ENCODE measurements at places on chromosomes 12 and 14.

DNA sequence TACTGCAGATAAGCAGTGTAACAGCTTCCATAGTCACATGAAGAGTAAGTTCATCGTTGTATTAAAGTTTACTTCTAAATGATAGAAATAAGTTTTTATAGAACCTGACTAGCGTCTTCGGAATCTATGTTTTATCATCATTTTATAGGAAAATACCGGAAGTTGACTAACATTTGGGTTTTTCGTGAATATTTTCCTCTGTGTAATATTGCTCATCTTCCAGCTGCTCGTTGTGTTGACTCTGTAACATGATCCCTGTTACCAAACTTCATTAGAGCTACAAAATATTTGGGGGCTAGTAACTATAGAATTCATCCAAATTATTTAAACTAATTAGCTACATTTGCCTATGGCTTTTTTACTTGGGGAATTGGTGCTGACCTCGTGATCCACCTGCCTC, 37.2 kb downstream of the DDX51 start:
- DNase-seq: no peak

GRCh38 chr14:31487886-31488285, at the start of gene GPR33:
TSS of gene GPR33 (minus strand) at chr14:31488039. CDS start at chr14:31483965, 4,074 bp downstream.
- no peak for DNase-seq

DNA sequence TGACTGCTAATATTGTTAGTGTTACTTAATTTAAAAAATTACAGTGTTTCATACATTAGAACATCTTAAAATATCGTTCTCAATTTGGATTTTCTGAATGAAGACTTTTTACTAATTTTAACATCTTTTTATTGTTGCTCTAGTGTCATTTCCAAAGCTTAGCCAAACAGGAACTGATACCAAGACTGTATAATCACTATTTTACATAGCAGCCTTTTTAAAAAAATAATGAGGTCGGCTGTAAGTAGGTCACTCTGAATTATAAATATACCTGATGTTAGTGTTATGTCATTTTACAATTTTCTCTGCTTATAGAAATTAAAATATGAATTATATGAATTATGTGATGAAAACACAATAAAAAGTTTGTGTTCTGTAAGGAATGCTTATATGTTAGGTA, 321.5 kb downstream of the TMEM117 start:
- DNase-seq: no peak

DNA sequence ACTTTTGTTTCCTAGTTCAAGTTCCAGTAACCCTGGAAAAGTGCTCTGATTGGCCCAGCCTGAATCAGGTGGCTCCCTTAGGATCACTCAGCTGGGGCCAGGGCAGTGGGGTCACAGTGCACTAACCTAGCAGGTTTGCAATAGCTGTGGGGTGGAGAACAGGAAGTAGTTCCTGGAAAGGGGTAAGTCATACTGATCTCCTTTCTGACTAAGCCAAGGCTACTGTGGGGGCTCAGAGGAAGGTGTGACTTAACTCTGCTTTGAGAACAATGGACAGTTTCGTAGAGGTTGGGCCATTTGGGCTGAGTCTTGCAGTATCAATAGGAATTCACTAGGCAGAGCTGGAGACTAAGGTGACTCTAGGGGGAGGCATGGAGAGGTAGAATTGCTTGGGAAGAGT, 89.4 kb downstream of the KIF26A start:
- DNase-seq: no peak

GRCh38 chr12:52285172-52285745, 6.1 kb downstream of the KRT81 start:
- no peak for DNase-seq

DNA sequence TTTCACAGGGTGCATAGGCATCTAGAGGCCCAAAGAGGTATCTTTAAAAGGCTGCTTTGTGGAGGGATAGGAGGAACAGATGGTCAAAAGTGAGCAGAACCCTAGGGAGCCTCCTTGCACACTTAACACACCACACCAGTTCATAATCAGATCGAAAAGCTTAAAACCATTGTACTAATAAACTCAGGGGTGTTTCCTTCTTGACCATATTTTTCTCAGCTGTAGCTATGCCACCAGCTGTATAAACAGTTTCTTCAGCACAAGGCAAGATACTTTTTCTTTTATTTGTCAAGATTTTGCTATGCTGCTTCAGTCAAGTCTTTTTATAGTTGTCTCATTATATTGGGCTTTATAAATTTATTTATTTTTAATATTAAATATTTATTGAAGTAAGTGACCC, 88.7 kb downstream of the RIC8B start:
- no peak for DNase-seq

GRCh38 chr14:23006188-23006534, 3.8 kb downstream of the C14orf93 start:
- no peak for DNase-seq

DNA sequence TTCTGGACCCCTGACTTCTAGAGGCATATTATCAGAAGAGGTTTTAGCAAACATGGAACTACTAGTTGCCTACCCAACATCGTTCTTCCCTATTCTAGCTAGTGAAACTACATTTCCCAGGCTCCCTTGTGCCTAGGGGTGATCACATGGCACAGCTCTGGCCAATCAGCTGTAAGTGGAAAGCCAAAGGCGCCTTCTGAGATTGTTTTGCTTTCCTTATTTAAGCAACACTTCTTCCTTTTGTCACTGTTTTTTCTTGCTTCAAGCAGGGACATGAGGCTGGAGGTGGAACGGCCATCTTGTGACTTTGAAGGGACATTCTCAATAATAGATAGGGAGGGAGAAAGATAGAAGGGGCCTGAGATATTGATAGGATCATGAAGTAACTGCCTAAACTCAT, 136.7 kb downstream of the ZNF664 start:
- peak; percentile 14 for DNase-seq

DNA sequence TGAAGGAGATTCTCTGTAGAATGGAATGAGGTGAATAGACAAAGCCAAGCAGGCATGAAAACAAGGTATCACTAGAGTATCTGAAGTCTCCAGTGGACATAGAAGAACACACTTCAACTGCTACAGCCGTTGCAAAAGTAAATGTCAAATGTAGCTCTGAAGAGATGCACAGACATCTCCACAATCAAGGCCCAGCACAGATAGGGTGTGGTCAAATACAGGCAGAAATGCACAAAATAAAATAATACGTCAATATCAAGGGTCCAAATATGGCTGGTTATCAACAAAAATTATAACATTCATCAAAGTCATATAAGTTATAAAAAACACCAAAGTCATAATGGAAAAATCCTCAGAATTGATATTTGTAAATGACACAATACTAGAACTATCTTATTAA, 1107.3 kb downstream of the TMEM121 start:
- DNase-seq: no peak

DNA sequence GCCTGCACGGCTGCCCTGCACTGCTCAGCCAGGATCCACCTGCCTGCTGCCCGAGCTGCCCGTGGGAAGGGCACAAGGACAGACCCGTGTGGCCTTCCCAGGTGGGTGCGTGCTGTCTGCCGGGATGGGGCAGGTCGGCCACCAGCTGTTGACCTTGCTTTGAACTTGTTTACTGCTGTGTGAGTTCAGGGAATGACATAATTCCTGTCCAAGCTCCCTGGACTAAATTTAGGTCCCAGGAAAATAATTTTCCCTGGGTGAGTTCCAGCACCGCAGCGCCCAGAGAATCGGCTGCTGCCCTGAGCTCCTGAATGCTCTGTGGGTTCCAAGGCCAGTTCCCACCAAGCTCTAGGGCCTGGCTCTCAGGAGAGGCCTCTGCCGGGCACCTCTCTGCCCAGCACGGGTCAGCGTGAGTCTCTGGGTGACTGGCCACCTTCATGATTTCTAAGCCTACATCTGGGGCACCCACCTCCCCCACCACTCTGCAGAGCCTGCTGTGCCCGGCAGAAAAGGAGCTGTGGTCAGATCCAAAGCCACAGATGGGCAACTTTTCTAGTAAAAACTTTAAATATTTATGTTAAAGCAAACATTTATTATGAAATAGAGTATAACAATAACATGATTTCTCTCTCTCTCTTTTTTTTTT, 27.2 kb upstream of the MLXIP start:
- no peak for DNase-seq

DNA sequence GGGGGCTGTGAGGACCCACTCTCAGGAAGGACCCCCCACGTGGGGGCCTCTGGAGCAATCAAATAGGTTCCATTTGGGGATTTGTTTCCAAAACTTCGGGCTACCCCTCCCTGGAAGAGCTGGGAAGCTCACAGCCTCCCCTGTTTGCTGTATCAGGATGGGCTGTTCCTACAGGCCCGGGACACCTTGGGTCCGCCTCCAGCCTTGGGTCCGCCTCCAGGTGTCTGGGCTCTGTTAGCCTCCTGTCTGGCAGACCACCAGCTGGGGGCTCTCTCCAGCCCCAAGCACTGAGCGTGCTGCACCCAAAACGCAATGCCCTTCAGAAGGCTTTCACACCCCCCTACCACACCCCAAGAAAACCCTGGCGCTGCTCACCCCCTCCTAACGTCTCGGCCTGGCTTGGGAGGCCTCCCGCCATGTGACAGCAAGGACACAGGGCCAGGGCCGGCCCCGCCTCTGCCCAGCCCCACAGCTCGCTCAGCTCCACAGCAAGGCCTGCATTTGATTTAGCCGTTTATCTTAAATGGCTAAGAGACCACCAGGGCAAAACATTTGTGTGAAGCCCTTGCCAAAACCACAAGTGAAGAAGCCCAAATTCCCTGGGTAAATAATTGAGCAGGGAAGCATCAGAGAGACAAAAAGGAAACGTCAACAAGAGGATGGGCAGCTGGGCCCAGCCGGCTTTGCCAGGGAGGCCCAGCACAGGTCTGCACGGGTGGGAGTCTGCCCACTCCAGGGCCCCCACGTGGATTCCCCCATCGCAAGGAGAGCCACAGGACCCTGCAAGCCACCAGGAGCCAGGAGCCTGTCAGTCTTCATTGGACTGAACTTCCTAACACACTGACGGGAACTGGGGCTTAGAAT, 39.9 kb downstream of the BCL11B start:
- no peak for DNase-seq

GRCh38 chr12:64500394-64500793, 48.5 kb downstream of the TBK1 start:
- no peak for DNase-seq

DNA sequence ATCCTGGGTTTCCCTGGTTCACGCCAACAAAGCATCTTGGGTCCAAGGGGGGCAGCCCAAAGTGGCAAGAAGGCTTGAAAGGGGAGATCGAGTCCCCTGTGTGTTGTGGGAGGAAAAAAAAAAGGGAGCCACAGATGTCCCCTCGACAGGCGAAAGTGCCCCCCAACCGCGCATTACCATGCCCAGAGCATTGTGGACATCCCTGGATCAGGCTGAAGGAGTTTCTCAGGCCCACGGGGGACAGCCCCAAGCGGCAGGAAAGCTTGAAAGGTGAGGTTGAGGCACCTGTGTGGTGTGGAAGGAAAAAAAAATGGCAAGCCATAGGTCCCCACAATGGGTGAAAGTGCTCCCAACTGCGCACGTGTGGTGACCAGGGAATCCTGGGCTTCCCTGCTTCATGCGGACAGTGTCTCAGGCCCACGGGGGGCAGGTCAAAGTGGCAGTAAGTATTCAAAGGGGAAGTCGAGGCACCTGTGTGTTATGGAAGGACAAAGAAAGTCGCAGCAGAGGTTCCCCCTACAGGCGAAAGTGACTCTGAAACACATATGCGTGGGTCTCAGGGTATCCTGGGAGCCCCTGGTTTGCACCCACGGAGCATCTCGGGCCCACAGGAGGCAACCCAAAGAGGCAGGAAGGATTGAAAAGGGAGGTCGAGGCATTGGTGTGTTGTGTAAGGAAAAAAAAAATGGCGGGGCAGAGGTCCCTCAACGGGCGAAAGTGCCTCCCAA, 580.1 kb downstream of the ALG10 start:
- no peak for DNase-seq

DNA sequence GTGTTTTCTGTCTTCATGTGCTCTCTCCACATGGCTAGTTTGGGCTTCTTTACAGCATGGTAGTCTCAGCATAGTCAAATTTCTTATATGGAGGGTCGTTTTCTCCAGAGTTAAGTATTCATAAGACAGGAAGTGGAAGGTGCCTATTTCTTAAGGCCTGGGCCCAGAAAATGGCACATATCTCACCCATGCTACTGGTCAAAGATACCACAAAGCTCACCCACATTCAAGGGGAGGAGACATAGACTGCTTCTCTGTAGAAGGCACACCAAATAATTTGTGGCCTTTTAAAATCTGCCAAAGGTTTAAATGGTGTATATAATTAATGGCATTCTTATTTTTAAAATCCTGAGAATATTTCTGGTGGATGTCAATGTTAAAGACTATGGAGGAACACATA, 44.8 kb downstream of the CCDC91 start:
- no peak for DNase-seq

- DNase-seq: no peak
Measured at GRCh38 chr14:61587081-61587713, 108.1 kb upstream of the HIF1A start.

GRCh38 chr14:92362781-92363235, 39.8 kb downstream of the SLC24A4 start:
- DNase-seq: no peak

DNA sequence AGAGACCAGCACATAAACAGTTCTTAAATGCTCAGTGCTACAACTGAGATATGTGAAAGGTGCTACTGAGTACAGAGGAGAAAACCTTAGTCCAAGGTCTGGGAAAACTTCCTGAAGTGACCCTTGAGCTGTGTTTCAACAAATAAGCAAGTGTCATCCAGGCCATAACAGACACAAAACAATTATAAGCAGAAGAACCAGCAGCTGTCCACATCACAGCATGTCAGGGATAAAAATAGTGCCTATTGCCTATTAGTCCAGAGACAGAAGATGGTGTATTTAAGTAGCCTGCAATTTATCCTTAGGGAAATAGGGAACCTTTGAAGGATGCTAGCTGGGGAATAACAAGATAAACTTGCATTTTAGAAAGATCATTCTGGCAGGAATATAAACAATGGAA, 237.8 kb downstream of the SPTSSA start:
- DNase-seq: no peak

- no peak for DNase-seq
Measured at GRCh38 chr12:105610459-105610858, 280.0 kb downstream of the C12orf75 start.

DNA sequence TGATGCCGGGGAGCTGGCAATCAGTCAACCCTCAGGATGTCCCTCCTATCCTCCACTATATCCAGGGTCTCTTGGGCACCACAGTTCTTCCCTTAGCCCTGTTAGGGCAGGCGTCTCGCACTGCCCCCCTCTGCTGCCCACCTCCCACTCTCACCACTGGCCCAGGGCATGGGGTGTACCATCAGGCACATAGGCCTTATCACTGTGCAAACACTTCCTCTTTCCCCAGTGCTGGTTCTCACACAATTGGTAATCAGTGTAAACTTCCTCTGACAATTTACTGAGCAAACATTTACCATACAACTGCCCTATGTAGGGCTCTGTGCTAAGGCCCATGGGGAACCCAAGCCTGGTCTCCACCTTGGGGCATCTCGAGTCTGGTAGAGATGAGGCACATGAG, 20.1 kb upstream of the TMED10 start:
- DNase-seq: no peak

GRCh38 chr12:116339800-116340371, 62.4 kb upstream of the MED13L start:
- DNase-seq: no peak

- DNase-seq: no peak
Measured at GRCh38 chr14:85531141-85531586, 1.2 kb downstream of the FLRT2 start.
